ENCODE measurements at places on chromosomes 5 and 9.
A peak's percentile ranks its signal among the peaks of the same experiment; 100 is the strongest.

- no peak for DNase-seq
These were observed 247.9 kb upstream of the IRX1 start for GRCh38 chr5:3347741-3348140.

GRCh38 chr9:87567001-87567400, 69.3 kb downstream of the DAPK1 start:
- DNase-seq = no peak

DNA sequence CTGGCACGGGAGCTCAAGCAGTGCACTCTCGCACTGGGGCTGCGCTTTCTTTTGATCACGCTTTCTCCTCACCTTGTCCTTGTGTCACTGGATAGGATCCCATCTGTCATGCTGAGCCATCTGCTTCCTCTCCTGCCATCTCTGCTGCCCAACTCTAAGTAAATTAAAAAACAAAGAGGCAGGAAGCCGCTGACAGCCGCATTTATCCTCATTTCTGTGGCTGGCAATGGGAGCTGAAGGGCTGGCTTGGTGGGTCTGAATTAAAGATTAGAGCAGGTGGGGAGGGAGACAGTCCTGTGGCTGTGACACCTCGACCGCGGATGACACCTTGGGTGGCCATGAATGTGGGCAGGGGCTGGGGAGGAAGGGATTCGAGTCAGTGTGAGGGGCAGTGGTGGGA, 159.2 kb upstream of the ALDH1B1 start:
- no peak for DNase-seq

DNA sequence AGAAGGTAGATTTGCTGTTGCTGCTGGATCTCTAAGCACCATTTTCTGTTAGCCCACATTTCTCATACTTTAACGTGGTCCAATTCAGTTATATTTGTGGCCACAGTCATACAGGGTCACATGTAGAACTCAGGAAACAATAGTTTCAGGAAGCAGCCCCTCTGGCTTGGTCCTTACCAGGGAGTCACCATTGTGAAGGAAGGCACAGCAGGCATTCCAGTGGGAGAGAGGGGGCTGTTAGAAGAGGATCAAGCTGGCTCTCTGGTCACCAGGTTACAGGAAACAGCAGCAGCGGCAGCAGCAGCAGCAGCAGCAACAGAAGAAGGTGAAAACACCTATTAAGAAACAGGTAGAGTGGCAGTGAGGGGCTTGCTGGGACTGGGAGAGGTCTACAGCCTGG, 14.5 kb downstream of the C9orf43 start:
- no peak for DNase-seq

GRCh38 chr5:29114331-29114768, 2076.0 kb upstream of the CDH9 start:
- no peak for DNase-seq

- no peak for DNase-seq
These were observed 190.5 kb downstream of the ADCY2 start for GRCh38 chr5:7586480-7586879.

DNA sequence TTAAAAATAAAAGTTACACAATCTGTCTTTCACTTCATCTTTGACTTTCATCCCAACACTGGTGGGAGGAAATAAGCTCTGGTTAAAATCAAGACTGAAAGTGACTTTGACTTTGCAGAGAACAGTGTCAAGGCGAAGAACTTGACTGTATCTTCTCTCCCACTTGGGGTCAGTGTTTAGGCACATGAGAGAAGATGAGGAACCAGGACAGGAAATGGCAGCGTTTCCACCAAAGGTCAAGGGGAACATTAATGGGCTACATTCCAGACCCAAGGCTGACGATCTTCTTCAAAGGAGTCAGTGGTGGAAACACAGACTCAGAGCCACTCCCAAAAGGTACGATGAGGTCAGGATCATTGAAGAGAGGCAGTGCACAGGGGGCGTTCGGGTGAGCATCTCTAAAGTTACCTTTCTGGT, 409.5 kb downstream of the ARHGEF28 start:
- DNase-seq = peak; percentile 69

DNA sequence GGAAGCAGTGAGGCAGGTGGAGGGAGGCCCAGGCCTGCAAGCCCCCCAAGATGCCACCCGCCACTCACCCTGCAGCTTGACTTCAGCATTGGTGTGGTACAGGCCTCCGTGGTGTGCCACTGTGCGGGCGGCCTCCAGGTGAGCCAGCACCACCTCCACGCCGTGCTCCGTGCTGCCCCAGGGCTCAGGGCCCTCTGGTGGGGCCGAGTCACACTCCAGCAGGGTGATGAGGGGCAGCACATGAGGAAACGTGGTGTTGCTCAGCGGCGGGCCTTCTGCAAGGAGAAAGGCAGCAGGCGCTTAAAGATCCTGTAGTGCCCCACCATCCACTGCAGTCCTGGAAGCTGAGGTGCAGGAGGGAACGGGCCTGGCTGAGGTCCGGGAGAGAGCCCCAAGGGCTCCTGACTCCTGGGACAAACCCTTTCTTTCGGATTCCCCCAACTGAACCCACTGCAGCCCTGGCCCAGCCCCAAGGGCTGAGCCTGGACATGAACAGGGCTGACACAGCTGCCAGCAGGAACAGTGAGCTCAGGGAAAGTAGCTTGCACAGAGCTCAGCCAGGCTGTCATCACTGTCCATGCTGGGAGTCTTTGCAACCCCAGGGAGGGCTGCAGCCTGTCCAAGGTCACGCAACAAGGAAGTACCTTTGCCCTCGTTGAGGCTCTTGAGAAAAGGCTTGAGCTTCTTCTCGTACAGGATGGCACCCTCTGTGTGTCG, 4.7 kb upstream of the TOR2A start:
- no peak for DNase-seq

DNA sequence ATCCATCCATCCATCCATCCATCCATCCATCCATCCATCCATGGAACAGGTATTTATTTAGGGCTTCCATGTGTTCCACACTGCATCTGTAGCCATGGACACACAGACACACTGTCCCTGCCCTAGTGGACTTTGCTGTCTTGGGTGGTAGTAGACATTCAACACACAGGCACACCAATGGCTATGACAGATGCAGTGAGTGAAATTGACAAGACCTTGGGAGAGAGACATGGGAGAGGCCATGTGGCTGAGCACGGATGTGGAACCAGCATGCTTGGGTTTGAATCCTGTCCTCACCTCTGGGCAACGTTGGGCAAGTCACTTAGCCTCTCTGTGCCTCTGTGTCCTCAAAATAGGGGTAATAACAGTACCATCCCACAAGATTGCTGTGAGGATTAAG, 45.3 kb downstream of the STOM start:
- DNase-seq = no peak

GRCh38 chr5:154375329-154376008, 70.3 kb upstream of the SAP30L start:
- no peak for DNase-seq

DNA sequence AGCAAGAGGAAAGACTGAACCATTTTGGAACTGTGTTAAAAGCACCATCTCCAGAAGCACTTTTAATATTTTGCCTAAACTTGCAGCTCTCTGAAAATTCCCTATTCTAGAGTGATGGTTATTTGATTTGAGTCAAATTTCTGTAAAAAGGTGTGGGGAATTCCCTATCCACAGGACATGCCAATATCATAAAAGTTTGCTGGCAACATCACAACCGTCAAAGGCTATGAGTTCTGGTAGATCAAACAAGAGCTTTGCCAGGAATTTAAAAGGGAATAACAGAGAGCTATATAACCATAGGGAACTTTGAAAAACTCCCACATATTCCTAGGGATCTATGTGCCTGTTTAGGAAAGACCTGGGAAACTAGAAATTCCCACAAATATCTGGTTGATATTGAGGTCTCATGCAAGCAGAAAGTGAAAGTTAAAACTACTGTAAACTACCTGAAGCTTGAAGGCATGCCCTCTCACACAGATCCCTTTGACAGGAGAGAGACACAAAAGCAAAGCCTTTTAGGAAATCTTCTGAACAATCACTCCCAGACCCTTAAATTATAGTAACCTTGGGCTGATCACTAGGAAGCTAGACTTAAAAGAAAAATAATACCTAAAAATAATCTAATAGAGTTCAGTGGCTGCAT, 549.9 kb downstream of the ANXA1 start:
- no peak for DNase-seq

DNA sequence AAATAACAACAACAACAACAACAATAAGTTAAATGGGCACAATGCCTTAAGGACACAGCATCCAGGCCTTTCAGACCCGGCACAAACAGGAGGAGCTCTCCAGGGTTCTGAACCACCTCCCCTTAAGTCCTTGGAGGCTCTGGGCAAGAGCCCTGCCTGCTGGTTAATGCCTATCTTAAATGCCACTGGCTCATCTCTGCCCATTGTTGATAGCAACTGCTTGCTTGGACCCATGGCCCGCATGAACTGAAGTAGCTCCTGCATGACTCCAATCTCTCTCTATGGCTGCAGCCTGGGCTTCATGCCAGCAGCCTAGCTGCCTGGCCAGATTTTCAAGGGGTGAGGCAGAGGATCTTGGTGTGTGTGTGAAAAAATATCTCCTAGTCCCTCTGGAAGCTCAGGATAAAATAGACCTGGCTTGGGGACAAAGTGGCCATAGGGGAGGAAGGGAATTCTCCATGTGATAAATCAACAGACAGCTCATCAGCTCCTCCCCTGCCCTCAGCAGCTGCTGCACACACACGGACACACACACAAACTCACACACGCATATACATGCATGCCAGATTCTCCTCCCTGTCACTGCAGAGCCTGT, 27.4 kb downstream of the FAM219A start:
- no peak for DNase-seq

DNA sequence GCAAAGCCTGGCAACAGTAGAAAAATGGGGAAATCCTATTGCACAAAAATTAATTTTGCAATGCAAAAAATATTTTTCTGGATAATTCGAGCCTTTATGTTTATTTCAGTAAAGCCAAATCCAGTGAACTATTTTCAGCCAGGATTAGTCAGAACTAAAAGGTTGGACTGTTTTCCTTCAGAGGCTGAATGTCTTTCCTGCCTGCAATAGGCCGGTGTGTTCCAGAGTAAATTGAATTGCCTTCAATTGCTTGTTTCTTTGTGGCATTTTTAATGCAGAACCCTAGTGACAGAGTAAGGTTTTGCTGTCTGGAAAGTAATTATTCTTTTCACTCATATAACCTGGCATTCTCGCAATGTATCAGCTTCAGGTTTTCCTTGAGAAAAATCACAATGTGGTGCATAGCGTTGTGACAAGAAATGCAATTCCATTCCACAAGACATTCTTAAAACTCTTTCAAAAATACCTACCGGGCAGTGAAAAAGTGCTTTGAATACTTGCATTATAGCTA, 183.7 kb downstream of the GLIS3 start:
- DNase-seq = no peak

GRCh38 chr9:134965411-134965810, 47.7 kb upstream of the FCN1 start:
- DNase-seq = no peak

DNA sequence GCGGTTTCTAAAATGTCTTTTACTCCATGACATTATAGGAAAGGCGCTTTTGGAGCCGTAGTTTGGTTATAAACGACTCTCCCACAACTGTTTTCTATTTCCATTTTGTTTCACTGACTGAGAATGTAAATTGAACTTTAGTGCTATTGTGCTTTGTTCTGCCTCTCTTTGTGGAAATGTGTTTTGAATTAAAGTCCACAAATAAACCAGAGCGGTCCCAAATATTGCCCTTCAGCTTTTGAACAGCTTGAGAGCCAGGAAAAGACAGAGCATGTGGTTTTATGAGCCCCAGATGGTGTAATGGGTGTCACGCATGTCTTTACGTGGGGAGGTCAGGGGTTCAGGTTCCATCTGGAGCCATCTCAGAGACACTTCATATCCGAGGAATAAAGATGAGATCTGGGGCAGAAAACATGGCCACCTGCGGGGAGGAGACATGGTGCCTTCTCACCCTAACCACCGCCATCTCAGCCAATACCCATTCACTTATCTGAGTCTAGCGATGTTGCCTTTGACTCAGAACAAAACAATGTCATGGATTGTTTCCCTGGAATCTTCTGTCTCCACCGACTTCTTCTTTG, 42.5 kb upstream of the ROR2 start:
- no peak for DNase-seq

GRCh38 chr9:121826711-121827110, 175.3 kb downstream of the DAB2IP start:
- no peak for DNase-seq

GRCh38 chr5:15690611-15691010, 190.6 kb downstream of the FBXL7 start:
- no peak for DNase-seq

GRCh38 chr9:112764344-112764743, 13.8 kb downstream of the SNX30 start:
- DNase-seq = no peak

- peak; percentile 58 for DNase-seq
These were observed 91.4 kb downstream of the LMX1B start for GRCh38 chr9:126704892-126705766.

DNA sequence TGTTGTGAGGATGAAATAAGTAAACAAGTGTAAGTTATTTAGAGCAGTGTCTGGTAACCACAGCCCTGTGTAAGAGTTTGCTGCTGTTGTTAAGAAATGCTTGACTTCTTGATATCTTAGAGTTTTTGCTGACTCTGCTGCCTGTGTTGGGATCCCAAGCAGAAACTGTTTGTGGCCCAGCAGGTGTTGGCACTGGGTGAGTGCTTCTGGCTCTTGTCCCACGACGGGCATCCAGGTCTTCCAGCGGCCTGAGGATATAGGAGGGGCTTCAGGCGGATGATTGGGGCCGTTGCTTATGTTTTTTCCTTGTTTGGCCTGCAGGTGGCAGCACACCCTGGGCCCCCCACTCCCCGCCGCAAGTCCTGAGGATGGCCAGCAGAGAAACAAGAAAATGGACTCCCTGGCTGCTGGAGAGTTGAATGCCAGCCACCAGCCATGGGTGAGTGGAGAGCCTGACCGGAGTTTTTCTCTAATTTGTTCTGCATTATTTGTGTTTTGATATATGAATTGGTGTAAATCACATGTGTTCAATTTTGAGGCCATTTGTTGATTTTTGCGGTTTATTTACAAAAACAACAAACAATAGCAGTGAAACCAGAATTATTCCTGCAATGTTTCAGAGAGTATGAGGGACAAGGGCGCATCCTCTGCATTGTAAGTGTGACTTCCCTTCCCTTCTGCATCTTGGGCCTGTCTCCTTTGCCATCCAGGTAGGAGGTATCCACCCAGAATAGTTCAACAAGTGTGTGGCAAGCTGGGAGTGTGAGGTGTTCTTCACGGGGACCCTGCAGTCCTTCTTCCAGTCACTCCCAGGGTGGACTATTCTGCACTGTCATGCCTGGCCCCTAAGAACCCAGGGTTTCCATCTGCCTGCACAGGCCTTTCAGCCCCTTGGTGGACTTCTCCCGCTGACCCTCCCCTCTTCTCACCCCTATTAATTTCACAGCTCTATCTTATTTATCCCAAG, 50.3 kb downstream of the SLC22A5 start:
- peak; percentile 62 for DNase-seq

- DNase-seq = no peak
These were observed 822.7 kb upstream of the DMAC1 start for GRCh38 chr9:8622222-8622802.

All from NCI-H748 treated with DMSO at 0.1 percent for 48 hours (cell line).